ENCODE measurements at places on chromosomes 12 and 14. TPM values are rescaled to one million over a fixed set of nuclear protein-coding genes. Genes with fewer than 3 reads are reported as not detected.
A peak's percentile ranks its signal among the peaks of the same experiment; 100 is the strongest.

- DNase-seq, result no peak
Measured at GRCh38 chr12:104957719-104958000, 430 bp downstream of the SLC41A2 start.

DNA sequence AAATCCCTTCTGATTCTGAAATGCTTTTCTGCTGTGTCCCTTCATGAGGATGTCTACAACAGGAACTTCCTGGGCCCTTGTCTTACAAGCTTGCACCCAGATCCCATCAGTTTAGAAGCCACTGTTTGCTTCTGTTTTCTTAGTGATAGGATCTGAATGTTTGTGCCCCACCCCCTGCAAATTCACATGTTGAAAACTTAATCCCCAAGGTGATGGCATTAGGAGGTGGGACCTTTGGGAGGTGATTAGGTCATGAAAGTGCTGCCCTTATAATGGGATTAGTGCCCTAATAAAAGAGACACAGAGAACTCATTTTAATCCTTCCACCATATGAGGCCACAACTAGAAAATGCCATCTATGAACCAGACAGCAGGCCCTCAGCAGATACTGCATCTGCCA lies 36.0 kb upstream of the GNPNAT1 start:
- no peak for DNase-seq

GRCh38 chr12:27607591-27607990 lies 83.6 kb downstream of the PPFIBP1 start:
- no peak for DNase-seq

DNA sequence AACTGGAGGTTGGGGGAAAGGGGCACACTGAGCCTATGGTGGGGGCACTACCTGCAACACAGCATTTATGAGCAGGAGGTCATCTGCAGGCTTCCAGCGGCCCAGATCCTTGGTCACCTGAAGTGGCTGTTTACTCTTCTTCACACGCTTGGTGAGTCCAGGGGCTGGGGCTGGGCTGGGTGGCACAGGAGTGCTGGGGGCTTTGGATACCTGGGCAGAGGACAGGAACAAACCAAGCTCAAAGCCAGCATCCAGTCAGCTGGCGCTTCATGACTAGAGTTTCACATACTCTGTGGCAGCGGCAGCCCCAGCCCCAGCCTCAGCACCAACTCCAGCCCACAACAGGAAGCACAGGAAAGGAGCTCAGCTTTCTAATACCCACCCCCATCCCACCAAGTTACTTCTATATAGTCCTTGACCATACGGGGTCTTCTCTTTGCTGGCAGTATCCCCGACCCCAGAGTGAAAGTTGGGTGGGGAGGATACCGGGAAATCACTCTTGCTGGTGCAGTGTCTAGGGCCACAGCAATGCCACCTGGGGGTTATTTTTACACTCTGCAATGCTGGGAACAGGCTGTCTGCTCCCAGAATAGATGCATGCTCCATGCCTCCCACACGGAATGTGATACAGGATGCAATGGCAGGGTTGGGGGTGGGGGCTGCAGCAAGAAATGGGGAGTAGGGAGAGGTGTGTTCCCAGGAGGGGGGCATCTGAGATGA lies 3.1 kb downstream of the MCRS1 start:
- DNase-seq, result no peak

GRCh38 chr12:113467502-113468364 lies 3.9 kb downstream of the LHX5 start:
- DNase-seq, result no peak

The TAS2R46 gene
- 3.3 TPM for total RNA-seq

DNA sequence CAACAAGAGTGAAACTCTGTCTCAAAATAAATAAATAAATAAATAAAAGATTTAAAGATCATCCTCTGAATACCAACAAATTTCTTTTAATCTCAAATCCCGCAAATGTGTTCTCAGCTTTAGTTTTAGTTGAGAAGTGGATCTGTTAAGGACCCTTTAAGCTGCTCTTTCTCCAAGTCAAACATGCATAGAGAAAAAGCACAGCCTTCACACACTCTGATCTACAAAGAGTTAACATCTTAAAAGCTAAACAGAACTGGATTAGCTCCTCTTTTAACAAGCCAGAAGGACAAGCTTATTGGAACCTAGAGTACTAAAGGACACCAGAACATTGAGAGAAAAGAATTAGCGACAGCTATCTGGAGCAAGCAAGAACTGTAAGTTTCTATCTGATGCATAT lies at the start of gene RPGRIP1:
Gene RPGRIP1, plus strand, starts transcription at position 301 of the 400 bp plus-strand sequence. CDS start 7,894 bp downstream, outside the sequence.
- no peak for DNase-seq

GRCh38 chr12:101759396-101760047 lies 20.3 kb upstream of the SYCP3 start:
- no peak for DNase-seq

DNA sequence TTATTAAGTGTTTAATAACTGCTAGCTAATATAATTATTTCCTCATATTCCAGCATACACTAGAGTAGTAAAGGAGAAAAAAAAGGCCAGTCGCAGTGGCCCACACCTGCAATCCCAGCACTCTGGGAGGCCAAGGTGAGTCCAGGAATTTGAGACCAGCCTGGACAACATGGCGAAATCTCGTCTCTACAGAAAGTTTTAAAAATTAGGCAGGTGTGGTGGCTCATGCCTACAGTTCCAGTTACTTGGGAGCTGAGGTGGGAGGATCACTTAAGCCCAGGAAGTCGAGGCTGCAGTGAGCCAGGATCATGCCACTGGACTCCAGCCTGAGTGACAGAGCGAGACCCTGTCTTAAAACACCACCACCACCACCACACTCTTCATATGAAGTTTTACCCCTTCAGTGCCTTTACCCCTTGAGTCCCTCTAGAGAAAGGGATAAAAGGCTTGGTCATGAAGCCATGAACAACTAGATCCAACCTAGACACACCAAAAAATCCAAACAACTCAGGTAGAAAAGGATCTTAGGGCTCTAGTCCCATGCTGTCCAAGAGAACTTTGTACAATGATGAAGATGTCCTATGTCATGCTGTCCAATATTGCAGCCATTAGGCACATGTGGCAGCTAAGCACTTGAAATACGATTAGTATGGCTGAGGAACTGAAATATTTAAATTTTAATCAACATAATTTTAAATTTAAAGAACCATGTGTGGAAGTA lies 29.6 kb downstream of the ATXN2 start:
- DNase-seq, result no peak

DNA sequence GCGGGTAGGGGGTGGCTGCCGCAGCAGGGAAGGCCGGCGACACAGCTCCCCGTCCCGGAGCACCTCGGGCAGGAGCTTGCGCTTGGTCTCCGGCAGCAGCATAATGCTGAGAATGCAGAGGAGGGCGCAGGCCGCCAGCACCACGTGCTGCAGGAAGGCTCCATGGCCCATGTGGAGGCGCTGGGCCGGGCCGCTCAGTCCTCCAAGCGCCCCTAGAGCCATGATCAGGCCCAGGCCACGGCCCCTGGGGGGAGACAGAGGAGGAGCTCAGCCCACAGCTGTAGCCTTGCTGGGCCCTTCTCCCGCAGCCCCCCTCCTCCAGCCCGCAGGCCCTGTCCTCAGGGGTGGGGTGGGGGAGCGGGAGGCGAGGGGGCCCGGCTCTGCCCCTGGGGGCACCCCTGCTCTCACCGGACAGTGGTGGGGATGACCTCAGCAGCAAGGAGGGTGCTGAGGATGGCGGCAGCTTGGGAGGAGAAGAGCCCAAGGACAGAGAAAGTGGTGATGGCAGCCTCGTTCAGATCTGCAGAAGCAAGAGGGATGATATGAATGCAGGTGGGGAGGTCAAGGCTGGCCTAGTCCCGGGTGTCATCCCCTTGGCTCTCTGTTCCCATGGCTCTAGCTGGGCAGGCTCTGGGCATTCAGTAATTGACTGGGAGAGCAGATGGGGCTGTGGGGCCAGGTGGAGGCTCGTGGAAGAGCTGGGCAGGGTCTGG lies 5.8 kb downstream of the SLC22A17 start:
- no peak for DNase-seq

DNA sequence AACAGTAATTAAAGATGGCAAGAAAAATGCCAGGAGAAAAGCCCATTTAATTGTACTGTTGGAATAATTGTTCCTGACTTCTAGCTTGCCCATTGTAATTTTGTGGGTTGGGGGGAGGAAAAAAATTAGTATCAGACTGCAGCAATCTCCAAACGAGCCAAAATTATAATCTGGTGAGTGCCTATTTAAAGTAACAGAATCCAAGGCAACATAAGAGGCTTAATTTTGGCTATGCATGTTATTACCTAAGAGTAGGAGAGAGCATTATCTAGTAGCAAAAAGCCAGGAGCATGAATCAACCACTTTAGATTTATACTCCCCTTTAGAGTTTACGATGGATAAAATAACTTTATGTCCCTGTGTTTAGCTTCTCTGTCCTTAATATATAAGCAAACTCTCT lies 14.6 kb upstream of the DENND5B start:
- DNase-seq, result no peak

DNA sequence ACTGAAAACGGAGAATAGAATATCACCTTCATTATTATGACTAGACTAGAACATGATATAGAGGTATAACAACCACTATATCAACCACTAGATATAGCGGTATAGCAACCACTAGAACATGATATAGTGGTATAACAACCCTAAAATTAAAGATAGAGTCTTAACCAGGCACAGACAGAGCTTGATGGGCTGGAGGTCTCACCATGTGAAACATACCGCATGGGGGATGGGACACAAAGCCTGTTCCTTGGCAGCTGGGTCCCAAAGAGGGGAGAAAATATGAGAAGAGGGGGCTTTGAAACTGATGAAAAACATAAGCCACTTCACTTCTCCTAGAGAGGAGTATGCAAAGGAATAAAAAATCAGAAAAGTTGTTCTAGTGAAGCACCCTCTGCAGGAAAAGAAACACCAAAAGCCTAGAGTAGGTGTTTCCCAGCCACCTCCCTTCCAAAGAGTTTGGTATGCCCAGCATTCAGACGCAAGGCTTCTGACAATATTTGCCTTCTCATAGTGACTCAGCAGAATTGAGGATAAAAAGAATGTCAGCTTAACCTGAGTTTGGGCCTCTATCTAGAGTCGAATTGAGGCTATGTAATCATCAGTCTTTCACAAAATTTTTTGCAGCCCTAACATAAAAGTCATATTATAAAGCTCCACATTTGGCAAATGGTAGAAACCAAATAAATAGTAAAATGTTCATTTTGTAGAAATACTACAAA lies 316.4 kb downstream of the NOVA1 start:
- DNase-seq, result no peak

DNA sequence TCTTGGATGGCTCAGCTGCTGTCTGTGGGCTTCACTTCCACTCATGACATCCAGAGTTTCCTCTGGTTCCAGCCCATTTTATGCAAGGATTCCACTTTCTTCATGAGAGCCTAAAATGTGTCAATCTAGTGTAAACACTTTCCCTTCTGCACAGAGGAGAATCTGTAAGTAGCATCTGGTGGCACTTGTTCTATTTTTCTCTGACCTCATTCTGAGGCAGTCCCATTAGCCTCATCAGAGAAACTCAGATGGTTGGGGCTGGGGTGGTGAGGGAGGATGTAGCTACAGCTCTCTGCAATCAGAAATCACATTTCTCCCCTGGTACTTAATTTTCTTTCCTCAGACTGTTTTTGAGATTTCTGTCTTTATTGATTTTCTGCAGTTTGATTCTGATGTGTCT lies 81.6 kb downstream of the PRMT8 start:
- DNase-seq, result no peak

The FAM177A1 gene
- total RNA-seq, result 72.7 TPM

GRCh38 chr14:54675236-54676128 lies 108.6 kb downstream of the SAMD4A start:
- no peak for DNase-seq

The AVPR1A gene
- not detected for total RNA-seq

DNA sequence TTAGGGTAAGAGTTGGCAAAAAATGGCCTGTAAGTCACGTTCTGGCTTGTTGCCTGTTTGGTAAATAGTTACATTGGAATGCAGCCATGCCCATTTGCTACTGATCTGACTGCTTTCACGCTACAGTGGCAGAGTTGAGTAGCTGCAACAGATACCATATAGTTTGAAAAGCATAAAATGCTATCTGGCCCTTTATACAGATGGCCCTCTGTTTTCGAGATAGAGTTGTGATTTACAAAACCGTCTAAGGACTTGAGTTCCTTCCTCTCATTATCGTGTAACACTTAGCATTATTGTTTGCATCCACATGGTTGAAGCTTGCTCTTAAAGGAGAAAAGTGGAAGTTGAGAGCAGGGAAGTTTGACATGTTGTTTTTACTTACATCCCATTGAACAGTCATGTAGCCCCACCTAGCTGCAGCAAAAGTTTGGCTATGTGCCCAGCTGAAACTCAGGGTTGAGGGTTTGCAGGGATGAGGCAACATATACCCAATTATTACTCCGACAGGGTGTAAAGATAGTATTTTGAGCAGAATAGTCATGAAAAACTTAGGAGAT lies 11.3 kb upstream of the SCFD1 start:
- no peak for DNase-seq

DNA sequence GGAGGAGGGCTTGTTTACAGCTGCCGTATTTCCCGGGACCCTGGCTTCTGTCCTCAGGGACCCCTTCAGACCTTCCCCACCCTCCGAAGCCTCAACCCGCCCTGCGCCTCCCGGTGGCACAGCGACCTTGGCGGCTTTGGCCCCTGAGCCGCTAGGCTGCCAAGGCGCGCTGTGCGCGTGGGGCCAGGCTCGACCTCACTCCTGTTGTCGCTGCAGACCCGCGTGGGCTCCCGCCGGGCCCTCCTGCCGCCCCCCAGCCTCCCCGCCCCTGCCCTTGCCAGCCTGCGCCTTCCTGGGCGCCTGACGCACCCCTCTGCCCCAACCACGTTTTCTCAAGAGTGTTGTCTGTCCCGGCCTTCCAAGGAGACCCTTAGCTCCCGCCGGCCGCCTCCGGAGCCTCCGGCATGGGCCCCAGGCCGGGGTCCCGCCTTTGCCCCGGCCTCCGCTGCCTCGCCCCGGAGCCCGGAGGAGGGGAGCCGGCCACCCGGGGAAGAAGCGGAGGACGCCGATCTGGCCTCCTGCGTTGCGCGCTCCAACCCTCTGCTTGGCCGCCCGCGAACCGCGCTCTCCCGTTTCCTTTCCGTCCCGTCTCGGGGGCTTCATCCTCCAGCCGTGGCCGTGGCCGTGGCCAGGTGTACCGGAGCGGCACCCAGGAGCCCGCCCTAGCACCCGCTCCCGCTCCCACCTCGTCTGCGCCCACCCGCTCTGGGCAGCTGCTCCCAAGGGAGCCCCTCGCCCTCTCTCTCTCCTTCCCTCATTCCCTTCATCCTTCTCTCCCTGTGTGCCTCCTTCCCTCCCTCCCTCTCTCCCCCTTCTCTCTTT lies 19.9 kb downstream of the PPP2R5C start:
- DNase-seq, result peak; percentile 53

- DNase-seq, result no peak
Measured at GRCh38 chr12:125755512-125755911, 690.3 kb downstream of the AACS start.

- peak; percentile 31 for DNase-seq
Measured at GRCh38 chr14:76376878-76377734, 1.2 kb downstream of the ESRRB start.

The PLD4 gene
- total RNA-seq, result not detected

The P3H3 gene
- 58.4 TPM for total RNA-seq

- no peak for DNase-seq
Measured at GRCh38 chr14:49553892-49554291, 32.3 kb downstream of the RPS29 start.

The PARPBP gene
- total RNA-seq, result 6.3 TPM

The PDE3A gene
- total RNA-seq, result 1.3 TPM

The NCKAP5L gene
- total RNA-seq, result 64.3 TPM

The MMP19 gene
- not detected for total RNA-seq

The PLA2G1B gene
- total RNA-seq, result not detected
